ENCODE measurements at places on chromosomes 7 and 10.

- no peak for DNase-seq
These were observed 63.3 kb upstream of the LRRC17 start for GRCh38 chr7:102849538-102849937.

DNA sequence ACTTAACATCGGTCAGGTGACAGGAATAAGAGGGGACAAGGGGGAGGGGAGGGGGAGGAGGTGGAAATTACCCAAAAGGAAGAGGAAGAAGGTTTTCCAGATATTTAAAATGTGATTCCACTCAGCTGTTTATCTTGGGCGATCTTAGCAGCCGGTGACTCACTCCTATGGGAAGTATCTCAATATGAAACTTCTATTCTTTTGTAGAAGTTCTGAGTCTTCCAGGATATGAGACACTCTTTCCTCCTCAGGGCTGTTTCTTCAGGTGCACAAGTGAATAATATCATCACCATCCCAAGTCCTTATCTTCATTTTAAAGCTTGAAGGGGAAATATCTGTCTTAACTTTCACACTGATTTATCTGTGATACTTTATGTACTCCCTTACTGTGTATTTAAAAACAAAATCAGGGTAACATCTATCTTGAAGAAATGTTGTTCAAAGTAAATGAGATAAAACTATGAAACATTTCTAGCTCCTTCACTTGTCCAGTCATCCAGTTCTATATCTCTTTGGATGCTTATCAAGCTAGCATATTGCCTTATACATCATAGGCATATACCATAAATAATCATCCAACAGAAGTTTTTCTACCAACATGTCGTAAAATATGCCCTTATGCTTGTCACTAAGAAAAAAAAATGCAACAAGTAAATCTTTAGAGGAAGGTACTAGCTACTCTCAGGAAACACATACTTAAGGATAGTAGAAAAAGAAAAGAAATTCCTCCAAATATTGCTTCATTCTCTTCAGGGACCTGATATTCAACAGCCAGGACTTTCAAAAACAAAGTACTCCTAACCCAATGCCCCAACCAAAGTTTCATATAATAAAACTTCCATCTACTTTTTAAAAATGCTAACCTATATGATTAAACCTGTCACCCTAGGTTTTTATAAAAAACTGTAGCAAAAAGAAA lies 13.7 kb downstream of the DOCK4 start:
- no peak for DNase-seq

GRCh38 chr10:123390332-123390731 lies 236.1 kb downstream of the BUB3 start:
- no peak for DNase-seq

- DNase-seq = no peak
These were observed 174.4 kb upstream of the PLXNA4 start for GRCh38 chr7:132750530-132751217.

GRCh38 chr10:5827841-5828240 lies 14.6 kb upstream of the GDI2 start:
- no peak for DNase-seq

Data from CD4-positive, alpha-beta T cell (primary cell).